ENCODE measurements at places on chromosomes 2 and 18.

DNA sequence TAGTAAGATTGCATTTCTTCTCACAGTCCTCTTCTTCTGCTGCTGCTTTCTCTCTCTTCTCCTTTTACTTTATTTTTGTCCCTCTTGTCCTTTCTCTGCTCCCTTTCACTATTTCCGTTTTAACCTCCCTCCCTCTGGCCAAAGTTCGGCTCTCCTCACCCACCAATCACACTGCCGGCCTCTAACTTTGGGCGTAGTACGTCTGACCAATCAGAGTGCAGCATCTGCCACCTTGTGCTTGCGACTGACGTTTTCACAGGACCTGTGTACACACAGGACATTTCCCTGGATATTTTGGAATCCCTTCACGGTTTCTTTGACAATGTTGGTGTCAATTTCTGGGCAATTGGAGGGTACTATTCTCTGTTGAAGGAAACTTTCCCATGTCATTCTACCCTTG, 22.6 kb upstream of the ICOS start:
- DNase-seq = no peak

DNA sequence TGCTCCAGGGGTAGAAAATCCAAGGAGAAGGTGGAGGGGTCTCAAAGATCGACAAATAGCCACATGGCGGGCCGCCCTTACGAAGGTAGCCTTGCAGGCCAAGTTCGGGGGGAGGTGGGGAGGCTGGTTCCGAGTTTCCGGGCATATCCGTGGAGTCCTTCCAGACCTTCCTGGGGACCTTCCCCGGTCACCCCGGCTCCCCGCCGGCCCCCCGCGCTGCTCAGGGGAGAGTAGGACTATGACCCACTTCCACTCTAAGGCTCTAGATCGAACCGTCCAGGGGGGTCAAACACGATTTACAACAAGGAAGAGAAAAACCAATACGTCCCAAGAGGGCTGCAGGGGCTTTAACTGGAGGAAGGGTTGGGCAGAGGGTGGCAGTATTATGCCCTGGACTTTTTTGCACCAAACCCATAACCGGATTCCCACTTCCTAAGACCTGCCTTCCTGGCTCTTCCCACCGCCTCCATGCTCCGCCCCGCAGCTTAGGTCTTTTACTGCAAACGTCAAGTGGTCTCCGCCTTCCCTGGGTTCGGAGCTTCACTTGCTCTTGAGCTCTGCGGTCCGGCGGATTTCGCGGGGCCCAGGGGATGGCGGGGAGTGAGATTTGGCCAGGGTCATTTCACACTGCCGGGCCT, 779 bp upstream of the LYPD6 start:
- peak; percentile 51 for DNase-seq

DNA sequence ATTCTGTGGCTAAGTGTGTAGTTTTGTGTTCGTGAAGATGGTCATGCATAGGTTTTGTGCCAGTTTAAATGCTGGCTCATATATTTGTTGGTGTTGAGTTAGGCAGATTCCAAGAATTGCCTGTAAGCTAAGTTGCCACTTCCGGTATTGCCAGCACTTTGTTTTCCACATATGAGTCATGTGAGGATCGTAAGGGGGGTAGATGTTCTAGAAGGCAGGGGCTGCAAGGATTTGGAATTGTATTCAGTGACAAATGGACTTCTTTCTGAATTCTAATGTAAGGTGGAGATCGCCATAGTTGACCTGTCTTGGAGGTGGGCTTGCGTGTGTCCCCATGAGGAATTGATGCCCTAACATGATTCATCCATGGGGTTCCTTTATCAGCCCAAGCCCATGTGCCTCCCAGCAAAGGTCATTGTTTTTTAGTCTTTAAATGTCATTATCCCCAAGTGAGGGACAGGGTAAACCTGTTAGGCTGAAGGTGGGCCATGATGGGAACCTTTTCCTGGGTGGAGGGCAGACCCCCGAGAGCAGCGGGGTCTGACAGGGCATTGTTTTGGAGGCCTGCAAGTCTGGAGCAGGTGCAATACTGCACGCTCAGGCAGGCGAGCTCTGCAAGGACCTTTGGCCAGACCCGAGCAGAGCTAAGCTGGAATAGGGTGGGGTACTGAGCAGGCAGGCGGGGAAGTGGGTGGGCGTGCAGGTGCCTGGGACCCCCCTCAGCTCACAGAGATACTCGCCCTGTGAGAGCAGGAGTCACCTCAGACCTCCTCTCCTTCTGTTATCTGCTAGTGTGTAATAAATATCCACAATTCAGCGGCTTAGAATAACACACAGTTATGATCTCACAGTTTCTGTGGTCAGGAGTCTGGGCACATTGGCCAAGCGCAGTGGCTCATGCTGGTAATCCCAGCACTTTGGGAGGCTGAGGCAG, 77.4 kb downstream of the LRRFIP1 start:
- DNase-seq = no peak

- DNase-seq = no peak
These were observed 151.0 kb upstream of the NDUFV2 start for GRCh38 chr18:8951491-8951890.

DNA sequence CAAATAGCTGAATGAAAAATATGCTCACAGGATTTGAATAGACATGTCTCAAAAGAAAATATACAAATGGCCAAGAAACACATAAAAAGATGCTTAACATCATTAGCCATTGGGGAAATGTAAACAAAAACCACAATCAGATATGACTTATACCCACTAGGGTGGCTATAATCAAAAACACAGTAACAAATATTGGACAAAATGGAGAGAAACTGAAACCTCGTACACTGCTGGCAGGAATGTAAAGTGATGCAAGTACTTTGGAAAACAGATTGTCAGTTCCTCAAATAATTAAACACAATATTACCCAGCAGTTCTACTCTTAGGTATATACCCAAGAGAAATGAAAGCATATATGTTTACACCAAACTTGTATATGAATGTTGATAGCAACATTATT, 213.0 kb downstream of the PHLPP1 start:
- no peak for DNase-seq

DNA sequence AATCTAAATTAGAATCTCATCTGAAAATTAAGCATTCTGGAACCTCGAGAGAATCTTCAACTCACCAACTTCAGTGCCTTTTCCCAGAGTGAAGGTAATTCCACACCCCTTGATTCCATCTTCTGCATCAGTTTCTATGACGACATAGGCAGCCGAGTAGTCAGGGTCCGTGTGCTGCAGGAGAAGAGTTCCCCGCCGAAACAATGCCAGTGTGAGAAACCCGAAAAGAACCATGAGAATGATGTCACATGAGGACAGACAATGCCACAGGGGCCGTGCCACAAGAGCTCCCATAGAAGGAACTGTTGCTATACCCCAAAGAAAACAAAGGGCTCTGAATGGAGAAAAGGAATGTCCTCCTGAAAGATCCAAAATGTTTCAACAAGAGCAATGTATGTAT, 6.0 kb downstream of the ENOSF1 start:
- DNase-seq = no peak

GRCh38 chr2:240956935-240957655, 41.3 kb upstream of the SNED1 start:
- DNase-seq = no peak

DNA sequence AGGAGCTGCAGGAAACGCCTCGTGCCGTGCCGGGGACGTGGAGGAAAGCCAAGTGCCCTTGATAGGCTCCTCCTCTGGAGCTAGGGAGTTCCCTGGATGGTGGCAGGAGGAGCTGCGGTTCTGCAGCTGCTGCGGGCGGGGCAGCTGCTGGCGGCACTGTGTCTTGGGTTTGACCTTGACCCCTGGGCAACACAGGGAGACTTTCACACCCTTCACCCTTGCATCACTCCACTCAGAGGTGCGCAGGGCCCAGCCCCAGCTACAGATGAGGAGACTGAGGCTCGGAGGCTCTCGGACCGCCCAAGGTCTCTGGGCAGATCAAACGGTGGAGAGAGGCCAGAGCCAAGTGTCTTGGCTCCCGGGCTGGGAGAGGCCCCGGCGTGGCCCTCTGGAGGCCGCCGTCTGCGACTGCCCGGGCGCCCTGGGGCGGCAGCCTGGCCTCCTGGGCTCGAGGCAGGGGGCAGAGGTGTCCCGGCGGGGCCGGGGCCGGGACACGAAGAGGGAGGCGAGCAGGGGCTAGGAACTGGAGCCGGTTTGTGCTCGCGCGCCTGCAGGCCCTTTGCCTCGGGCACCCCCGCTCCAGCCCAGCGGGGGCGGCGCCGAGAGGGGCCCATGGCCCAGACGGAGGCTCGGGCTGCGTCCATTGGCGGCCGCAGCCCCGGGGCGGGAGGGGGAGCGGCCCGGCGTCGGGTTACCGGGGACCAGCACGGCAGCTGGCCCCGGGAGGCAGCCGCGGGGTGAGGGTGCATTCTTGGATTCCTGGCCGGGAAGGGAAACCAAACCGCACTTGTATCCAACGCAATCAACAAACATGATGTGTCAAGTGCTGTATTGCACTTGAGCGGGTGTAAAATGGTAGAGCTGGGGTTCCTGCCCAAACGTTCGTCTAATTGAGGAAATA, 129.6 kb upstream of the SLC1A4 start:
- DNase-seq = peak; percentile 12

DNA sequence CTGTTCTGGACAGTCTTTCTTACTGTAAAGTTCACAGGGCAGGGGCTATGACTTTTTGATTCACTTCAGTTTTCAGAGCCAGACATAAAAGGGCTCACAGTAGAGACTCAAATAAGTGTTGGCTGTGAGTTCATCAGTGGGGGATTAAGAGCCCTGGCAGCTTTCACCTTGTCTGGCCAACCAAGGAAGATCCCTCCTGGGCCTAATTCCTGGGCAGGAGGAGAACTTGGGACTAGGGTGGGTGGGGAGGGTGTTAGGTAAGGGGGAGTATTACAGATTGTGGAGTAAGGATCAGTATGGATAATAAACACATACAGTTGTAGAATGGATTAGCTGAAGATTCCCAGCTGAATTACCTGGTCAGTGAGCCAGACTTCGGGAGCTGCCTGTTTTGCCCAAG, 904 bp upstream of the SFXN5 start:
- DNase-seq = no peak

DNA sequence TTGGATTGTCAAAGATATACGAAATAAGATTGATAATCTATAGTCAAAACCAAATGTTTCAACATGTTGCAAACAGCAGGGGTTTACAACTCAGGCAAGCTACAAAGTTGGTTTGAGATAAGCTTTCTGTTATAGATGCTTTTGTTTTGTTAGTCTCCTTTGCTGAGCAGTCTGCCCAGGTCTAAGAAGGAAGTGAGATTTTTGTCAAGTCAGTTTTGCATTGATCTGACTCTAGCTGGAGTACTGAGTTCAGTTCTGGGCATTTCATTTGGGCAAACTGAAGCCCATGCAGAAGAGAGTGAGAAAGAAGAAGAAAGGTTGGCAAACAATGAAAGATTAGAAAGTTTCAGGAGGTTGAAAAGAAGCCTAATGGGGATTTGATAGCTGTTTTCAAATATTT, 983.0 kb upstream of the SLC39A10 start:
- DNase-seq = no peak

GRCh38 chr18:7511106-7511505, 56.0 kb upstream of the PTPRM start:
- no peak for DNase-seq

- no peak for DNase-seq
These were observed 13.1 kb upstream of the LHCGR start for GRCh38 chr2:48768669-48769068.

- peak; percentile 7 for DNase-seq
These were observed at the start of gene ATP8B1 for GRCh38 chr18:57803103-57803969. TSS of gene ATP8B1 (minus strand) at chr18:57803315. CDS start at chr18:57731807, 71,508 bp downstream.

- DNase-seq = no peak
These were observed 323.7 kb downstream of the LPIN1 start for GRCh38 chr2:12070153-12070552.

- DNase-seq = no peak
These were observed 16.8 kb upstream of the SRBD1 start for GRCh38 chr2:45627911-45628310.

DNA sequence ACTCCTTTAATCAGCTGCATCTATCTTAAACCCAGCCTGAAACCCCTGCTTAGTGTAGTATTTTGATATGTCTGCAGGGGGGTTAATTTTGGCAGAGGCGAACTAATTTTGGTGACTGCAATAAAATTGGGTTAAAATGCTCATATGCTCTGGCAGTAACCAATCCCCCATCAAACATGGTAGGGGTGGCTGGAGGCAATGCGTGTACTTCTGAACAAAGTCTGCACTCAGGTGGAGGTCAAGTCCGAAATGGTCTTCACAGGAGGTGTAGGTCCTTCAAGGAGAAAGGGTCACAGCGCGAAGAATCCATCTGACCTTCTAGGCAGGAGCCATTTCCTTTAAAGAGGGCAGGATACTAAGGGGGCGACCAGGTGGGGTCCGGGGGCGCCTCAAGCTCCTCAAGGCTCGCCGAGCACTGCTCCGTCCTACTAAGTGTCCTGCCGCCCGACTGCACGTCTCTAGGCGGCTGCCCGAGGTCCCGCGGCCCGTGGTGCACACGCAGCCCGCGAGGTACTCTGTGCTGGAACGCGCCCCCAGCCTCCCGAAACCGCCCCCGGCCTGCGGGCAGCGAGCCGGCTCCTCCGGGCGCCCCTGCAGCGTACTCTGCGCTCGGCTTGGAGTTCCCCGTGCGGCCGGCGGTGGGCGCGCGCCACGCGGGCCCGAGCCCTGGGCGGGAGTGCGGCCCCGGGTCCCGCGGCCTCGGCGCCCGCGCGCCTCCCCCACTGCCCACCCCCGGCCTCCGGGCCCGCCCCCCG, 1.7 kb upstream of the LDLRAD4 start:
- peak; percentile 59 for DNase-seq
